ENCODE measurements at places on chromosomes 1 and 21.

- no peak for DNase-seq
Measured at GRCh38 chr1:89363638-89364536, at the start of gene GBP6. GBP6 (plus strand) TSS chr1:89364059; CDS start chr1:89368552, 4,493 bp downstream.

- no peak for DNase-seq
Measured at GRCh38 chr1:226722240-226722900, 16.7 kb downstream of the ITPKB start.

DNA sequence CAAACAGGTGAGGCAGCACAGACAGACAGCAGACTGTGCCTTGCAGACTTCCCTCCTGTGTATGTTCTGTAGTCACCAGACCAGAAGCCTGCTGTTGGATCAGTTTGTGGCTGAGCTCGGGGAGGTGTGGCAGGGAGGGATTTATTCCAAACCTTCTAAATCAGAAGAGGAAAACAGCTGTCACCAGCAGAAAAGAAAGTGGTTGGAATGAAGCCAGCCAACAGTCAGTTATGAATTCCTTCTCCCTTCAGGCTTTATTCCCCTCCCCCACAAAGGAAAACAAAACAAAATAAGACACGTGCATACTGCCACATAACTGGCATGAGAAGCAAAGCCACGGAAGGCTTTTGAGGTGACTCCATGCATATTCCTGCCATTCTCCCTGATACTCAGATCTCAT is 19.0 kb upstream of the PIGV start:
- no peak for DNase-seq

- DNase-seq: no peak
Measured at GRCh38 chr1:202658251-202658759, 51.9 kb downstream of the SYT2 start.

DNA sequence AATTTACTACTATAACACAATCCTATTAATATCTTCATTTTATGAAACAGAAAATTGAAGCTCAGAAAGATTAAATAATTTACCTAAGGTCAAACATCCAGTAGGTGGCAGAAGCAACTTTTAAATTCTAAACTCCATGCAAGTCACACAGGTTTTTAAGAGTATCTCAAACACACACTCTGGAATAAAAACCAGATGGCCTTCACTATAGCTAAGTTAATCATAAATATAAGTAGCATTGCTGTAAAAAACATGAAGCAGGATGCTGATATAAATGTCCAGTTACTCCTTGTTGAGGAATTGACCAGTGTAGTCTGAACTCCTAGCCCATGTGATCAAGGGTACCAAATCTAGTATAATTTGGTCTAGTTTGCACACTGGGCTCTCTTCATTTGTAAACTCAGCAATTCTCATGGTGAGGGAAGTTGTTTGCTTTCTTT is 9.4 kb upstream of the FMO3 start:
- DNase-seq: no peak

- DNase-seq: no peak
Measured at GRCh38 chr21:29077651-29078090, 4.2 kb upstream of the CCT8 start.

- no peak for DNase-seq
Measured at GRCh38 chr1:228162286-228163006, 3.2 kb upstream of the IBA57 start.

DNA sequence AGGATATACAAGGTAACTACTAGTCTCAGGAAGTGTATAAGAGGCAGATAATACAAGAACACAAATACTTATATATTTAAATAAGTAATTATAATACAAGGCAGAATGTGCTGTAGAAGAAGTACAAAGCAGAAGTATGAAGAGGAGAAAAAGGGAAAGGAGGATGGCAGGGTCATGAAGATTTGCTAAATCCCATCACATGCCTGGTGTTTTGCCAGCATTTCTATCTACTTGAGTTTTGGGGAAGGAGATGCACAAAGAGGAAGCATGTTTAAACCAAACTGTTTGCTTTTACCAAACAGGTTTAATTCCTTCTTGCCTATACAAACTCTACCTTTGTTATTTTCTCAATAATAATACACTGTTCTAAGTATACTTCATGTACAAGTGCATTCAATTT is 60.9 kb upstream of the PODN start:
- DNase-seq: no peak

DNA sequence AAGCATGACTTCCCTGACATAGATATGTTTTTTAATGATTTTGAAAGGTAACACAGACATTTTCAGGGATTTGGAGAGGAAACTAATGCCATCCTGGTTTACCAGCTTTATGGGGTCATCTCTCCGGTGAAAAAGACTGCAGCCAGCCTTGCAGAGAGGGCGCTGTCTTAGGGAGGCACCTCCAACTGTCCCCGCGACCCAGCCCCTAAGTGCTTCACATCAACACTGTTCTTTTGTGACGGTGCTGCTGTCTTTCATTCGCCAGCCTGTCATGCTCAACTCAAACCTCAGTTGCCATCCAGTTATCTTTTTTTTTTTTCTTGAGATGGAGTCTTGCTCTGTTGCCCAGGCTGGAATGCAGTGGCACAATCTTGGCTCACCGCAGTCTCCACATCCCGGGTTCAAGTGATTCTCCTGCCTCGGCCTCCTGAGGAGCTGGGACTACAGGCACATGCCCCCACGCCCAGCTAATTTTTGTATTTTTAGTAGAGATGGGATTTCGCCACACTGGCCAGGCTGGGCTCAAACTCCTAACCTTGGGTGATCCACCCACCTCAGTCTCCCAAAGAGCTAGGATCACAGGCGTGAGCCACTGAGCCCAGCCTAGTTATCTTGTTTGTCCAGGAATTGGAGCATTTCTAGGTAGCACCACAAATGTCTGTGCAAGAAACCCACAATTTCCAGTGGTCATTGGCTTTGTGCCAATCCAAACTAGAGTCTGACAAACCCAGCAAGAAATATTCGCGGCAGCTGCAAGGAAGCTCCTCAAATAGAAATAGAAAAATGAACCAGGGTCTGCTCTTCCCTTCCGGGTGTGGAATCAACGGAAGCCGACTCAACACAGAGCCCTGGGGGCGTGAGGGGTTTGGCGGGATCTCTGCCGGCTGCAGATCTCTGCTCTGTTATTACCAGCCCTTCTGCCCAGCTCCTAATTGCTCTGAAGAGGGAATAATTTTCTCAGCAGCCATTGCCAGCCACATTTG is 24.2 kb downstream of the PDE9A start:
- DNase-seq: no peak

DNA sequence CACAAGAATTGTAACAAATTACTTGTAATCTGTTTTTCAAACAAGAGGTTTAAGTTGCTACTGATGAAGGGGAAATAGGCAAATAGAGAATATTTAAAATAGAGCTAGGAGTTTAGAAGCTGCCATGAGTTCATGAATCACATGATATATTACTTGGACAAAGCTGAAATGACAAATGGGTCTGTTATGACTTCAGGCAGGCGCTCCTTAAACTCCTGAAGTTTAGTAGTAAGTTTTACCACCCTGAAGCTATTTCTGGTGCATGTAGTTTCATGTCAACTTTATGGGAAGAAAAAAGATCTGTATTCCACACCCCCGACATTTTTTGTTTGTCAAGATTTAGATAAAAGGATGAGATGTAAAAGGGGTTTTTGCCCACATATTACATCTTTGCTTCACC is 58.5 kb downstream of the PLA2G4A start:
- DNase-seq: no peak

GRCh38 chr1:1264026-1264425 is 9.6 kb downstream of the UBE2J2 start:
- DNase-seq: no peak

DNA sequence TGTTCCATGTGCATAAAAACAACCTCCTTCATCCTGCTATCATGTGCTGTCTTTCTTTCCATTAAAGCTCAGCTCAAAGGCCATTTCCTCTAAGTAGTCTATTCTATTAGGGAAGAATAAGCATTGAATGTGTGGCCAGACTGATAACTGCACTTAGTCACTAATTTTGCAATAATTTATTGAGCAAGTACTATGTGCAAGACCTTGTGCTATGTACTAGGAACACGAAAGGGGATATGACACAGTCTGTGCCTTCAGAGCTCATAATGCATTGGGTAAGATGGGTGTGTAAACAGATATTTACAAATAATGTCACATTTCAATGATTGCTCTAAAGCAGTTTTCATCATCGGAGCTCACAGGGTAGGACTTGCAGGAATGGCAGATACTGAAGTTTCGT is 54.2 kb downstream of the NMNAT2 start:
- DNase-seq: no peak

DNA sequence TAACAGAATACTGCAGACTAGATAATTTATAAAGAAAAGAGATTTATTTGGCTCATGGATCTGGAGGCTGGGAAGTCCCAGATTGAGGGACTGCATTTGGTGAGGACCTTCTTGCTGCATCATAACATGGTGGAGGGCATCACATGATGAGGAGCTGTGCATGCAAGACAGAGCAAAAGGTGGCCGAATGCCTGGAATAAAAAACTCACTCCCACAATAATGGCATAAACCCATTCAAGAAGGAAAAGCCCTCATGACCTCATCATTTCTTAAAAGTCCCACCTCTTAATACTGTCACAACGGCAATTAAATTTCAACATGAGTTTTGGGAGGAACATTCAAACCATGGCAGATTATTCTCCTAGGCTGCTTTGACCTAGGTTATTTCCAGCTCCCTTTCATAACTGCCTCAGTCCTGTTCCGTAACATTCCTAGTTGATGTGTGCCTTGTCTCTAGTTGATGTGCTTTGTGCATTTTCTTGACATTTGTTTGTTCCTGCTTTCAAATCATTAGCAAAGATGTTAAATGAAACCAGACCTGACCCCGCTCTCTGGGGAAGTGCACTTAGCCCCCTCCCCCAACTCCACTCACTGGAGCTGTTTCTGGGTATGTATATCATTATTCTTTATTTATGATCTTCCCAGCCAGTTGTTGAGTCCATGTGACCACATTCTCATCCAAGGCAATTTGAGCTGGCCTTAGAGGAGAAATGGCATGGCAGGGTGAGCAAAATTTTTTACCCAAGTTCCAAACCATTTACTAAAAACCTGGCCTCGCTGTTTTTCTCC is 148.5 kb downstream of the GDAP2 start:
- no peak for DNase-seq

- DNase-seq: no peak
Measured at GRCh38 chr1:45047032-45047431, 35.0 kb downstream of the UROD start.

- DNase-seq: no peak
Measured at GRCh38 chr1:162944974-162945674, 84.1 kb upstream of the CCDC190 start.

GRCh38 chr1:215472723-215473122 is 94.4 kb upstream of the KCTD3 start:
- DNase-seq: no peak

DNA sequence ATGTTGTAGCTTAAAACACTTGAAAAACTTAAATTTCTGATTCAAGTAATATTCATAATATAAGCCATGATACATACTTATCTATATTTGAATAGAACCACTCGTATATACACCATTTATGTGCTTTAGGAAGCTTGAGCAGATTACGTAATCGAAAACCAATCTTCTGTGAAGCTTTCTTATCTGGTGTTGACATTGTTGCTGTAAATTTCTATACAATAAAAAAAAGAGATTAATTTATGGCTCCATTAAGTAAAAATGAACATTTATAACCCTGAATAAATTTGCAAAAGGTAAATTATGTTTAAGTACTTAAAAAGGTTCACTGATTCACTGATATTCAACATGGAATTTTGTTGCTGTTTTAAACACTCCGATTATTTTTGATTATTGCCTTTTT is 21.4 kb downstream of the LIN9 start:
- no peak for DNase-seq

DNA sequence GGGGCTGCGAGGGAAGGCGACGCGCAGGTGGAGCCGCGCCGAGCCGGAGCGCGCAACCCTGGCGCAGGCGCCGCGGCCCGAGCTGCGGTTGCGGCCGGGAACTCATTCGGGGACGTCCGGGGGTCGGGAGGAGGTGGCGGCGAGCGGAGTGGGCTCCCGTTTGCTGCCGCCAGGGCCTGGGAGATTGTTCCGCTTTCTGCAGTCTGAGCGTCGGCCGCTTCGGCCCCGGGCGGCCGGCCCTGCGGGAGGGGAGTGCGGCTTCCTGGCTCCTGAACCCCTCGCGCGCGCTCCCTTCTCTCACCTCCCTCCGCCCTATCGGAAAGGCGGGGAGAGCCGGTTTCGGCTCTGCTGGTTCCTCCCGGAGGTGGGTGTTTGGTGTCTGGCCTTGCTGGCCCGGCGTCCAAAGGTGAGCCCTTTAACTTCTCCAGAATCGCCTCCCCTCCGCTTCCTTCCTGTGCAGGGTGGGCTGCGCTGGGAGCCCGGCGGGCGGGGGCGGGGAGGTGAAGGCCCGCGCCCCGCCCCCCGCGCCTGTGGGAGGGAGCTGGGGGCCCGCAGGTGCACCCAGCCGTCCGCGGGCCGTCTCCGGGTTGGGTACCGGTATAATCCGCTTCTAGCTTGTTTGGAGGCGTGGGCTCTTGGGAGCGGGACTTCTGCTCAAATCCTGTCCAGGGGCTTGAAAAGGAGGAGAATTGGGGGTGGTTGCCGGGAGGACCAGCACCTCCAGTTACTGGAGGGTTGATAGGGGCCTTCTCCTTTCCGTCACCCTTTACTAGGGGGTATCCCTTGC is 683 bp downstream of the LRRC8D start:
- peak; percentile 20 for DNase-seq

DNA sequence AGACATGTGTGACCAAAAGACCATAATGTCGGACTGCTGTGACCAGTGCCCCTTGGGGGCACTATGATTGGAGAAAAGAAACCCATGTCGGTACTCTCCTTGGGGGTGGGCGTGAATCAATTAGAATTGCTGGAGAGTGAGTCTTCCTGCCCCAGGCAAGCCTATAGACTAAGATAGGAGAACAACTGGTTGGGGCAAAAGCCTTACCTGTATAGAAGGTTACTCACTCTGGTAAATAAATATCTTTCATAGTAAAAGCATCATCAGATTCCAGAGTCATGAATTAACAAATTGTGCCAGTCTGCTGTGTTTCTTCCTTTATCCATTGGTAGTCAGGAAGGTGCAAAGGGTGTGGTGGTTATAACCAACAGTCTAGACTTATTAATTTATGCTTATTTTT is 2.9 kb upstream of the PTGFRN start:
- DNase-seq: no peak

- DNase-seq: no peak
Measured at GRCh38 chr1:91847851-91848250, 38.1 kb downstream of the TGFBR3 start.

DNA sequence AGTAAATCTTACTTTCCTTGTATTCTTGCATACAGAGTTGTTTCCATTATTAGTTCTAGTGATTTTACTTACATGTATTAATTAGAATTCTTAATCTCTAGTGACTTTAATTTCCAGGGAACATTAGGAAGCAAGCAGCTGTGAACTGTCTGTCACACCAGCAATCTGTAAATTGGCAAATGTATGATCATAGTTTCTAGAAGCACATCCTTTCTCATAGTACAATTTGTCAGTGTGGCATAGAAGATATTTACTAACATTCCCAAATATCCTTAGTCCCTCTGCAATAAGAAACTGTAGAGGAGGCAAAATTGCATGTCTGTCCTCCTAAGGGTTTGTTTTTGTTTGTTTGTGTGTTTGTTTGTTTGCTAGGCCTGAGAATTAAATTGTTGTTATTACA is 17.0 kb upstream of the FMO1 start:
- no peak for DNase-seq
